ENCODE measurements at places on chromosomes 6 and 20.

GRCh38 chr20:64277571-64278316, 22.2 kb downstream of the PCMTD2 start:
- DNase-seq = no peak

- no peak for DNase-seq
Observed at GRCh38 chr20:61900011-61900944, 165.4 kb downstream of the TAF4 start.

- no peak for DNase-seq
Observed at GRCh38 chr6:727856-728255, 34.9 kb upstream of the EXOC2 start.

- DNase-seq = no peak
Observed at GRCh38 chr6:14547284-14547998, 429.9 kb downstream of the CD83 start.

DNA sequence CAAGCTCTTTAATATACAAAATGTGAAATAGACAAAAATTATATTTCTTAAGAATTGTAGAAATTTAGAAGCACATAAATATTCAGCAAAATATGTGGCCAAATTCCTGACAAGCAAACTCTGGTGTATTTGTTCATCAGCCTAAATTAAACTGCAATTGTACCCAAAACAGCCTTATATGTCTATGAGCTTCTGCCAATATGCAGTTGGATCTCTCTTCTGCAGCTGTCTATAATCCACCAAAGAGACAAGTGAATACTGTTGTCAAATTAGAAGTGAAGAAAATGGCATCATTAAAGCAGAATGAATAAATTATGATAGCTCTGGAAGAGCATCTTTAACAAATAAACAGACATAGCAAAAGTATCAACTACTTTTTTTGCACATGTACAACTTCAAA, 755.7 kb downstream of the GRIK2 start:
- DNase-seq = no peak

DNA sequence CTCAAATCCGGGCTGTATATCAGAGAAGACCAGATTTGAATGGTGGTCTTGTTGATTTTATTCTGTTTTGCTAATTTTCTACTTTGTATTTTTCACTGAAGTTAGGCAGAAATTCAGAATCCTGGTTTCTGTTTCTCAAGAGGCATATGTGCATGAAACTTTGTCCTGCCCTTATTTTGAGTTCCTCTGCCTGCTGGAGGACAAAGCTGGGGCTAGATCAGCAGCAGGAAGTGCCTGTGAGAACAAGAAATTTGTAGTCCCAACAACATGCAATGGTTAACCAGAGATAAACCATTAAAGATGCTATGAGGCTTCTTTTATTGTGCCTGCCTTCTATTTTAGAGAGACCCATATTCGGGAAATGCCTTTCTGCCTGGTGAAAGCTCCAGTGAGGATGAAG, 37.1 kb downstream of the BEND6 start:
- DNase-seq = no peak

GRCh38 chr6:75102301-75102700, 103.6 kb downstream of the COL12A1 start:
- no peak for DNase-seq

DNA sequence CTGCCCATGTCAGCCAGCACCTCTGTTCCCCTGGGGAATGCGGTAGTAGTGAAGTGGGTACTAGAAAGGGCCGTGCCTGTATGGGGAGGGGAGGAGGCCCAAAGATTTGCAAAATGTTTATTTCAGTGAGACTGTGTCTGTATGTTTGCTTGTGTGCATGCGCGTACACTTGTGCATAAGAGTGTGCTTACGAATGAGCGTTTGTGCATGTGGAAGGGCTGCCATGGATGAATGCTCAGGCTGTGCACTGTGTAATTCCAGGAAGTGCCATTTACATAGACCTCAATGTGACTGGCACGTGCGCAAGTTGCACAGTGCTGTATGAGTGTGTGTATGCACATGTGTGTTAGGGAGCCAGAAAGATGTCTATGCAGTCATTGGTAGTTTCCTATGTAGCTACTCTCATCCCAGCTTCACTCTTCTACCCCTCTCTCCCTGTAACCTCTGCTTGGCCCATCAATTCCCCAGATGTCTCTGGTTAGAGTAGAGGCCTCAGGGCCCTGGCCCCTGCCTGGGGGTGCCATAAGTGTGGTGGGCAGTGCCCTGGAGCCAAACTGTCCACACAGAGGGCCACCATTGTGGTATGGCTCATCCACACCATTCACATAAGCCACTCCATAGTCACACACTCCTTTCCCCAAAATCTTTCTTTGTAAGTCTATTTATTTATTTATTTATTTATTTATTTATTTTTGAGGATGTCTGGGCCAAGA, 26.8 kb upstream of the SLC22A7 start:
- DNase-seq = no peak
